ENCODE measurements at places on chromosomes 7 and 10.
A peak's percentile ranks its signal among the peaks of the same experiment; 100 is the strongest.

GRCh38 chr10:65903620-65904019 lies 1022.2 kb upstream of the LRRTM3 start:
- DNase-seq, result no peak

- DNase-seq, result no peak
Measured at GRCh38 chr10:132876131-132876860, 66.1 kb downstream of the CFAP46 start.

GRCh38 chr10:75634947-75635346 lies 203.5 kb downstream of the LRMDA start:
- no peak for DNase-seq

- no peak for DNase-seq
Measured at GRCh38 chr10:35913628-35914027, 271.5 kb upstream of the FZD8 start.

DNA sequence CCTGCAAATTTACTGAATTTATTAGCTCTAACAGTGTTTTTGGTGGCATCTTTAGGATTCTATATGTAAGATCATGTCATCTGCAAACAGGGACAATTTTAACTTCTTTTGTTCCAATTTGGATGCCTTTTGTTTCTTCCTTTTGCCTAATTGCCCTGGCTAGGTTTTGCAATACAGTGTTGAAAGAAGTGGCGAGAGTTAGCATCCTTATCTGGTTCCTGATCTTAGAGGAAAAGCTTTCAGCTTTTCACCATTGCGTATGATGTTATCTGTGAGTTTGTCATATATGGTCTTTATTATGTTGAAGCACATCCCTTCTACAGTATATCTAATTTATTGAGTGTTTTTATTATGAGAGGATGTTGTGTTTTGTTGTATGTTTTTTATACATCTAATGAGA lies 301.4 kb downstream of the PTPRN2 start:
- no peak for DNase-seq

DNA sequence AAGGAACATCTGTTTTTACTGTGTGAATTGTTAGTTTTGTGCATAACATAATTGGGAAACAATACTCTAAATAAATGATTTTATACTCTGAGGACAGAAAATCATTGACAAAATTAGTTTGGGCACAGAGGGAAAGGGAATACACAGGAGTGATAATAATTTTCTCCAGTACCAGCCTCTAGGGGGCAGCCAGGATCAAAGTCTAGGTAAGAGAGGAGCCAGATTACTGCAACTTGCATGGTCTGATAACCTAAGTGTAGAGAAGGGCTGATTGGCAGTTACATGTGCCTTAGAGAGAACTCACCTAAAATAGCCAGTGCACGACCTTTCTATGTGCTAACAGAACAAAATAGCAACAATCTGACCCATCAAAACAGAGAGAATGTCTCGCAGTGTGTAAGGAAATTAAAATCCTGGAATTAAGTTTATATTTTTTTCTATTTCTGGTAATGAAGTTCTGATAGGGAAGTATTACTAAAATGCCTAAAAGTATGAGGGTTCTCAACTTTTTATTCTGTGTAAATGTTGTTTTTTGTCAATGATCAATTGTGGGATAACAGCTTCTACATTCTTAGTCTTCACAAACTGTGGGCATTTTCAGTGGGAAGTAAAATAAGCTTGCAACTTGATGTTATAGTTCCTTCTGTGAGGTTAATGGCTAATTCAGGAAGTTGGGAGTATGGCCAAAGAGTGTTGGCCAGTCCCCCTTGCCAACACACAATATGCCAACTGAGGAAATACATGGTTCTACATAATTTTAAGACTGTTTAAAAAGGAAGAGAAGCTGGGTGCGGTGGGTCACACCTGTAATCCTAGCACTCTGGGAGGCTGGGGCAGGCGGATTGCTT lies 66.4 kb downstream of the EXOC6 start:
- DNase-seq, result peak; percentile 64

GRCh38 chr7:52273685-52274610 lies 761.5 kb upstream of the POM121L12 start:
- DNase-seq, result no peak

- peak; percentile 85 for DNase-seq
Measured at GRCh38 chr10:124741281-124741921, 2.8 kb downstream of the FAM53B start.

DNA sequence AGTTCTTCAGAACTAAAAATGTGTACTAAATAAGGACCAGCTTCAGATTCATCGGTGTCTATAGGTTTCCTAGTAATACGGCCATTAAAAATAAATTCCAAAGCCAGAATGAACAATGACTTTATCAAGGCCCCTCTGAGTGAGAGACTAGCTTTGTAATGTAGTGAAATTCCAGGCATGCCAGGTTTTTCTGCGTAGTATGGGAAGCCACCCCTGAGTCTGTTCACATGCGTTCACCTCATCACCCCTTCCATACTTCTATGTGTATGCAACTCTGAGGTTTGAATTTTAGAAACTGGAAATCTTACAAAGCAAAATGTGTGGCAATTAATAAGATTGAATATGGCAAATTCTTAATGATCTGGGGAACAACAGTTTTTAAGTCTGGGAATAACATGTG lies 24.5 kb downstream of the RNF32 start:
- DNase-seq, result no peak

- DNase-seq, result no peak
Measured at GRCh38 chr10:133565441-133566294, at the start of gene SYCE1. TSS of gene SYCE1 (minus strand) at chr10:133565583. CDS start at chr10:133565529, 54 bp downstream.

DNA sequence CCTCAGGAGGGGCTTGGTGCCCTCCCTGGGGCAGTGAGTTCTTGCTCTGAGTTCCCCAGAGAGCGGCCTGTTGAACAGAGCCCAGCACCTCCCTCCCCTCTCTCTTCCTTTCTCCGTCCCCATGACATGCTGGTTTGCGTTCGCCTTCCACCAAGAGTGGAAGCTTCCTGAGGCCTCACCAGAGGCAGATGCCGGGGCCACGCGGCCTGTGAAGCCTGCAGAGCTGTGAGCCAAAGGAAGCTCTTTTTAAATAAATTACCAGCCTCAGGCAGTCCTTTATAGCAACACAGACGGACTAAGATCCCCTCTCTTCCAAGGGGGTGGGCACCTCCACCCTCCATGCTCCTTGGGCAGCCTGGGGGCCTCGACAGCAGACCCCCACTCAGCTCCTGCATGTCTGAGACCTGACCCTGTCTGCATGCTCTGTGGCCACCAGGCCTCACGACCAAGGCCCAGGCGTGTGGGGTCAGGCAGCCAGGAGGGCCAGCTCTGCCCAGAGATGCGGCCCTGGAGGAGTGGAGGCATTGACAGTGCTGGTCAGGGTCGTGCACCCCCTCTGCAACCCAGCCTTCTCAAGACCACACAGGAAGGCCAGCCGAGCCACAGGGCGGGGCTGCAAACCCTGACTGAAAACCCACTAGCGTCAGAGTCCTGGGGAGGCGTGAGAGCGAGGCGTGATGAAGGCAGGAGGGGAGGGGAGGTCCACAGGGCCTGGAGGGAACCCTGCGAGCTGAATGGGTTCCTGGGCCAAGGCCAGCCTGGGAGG lies 54.6 kb upstream of the ADGRA1 start:
- no peak for DNase-seq

Measured in activated CD4-positive, alpha-beta T cell treated with anti-CD3 and anti-CD28 coated beads, Interleukin-2, amount 50 U/mL, for 48 hours (primary cell).